RWPE2 (cell line): ENCODE measurements at places on chromosomes 3 and 15.

DNA sequence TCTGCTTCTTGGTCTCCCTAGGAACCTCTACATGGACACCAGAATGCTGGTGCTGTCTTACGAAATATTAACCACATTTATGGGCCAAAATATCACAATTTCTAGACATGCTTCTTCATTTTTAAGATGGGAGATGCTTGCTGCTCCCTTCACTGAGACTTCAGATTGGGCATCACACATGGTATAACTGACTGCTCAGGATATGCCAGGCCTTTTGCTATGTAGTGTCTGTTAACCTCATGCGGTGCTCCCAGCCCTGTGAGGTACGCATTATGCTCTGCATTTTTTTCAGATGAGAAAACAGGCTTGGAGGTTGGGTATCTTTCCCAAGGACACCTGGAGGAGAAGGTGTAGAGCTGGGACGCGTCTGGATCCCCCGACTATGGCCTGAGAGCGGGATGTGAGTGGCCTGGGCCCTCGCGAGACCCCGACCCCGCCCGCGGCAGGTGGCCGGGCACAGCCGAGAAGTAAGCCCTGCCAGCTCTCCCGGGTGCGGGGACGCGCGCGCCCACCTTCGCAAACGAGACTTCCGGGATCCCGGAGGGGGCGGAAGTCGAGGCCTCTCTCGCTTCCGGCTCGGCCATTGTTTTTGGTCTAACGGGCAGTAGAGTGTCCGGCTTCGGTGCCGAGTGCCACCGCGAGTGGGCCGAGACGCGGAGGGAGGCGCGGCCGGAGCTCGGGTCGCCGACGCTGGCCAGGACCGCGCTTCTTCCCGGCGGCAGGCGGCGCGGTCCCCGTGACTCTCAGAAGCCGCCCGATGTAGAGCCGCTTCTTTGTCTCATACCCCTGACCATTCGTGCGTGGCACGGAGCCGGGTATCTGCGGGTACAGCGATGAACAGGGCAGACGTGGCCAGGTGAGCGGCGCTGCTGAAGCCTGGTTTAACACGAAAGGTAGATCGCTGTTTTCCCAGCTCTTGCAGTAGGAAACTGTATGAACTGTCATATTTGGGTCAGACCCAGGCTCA, at the start of gene ZKSCAN7:
ZKSCAN7 (plus strand) TSS at position 568 of the 967 bp plus-strand sequence. CDS start 1,855 bp downstream, outside the sequence.
- no peaks in the 10 kb centered on the region; the same call in 1 of the 2 replicates for H3K36me3 ChIP-seq
- DNase-seq = no peak
- no peaks in the 10 kb centered on the region for H3K4me1 ChIP-seq
- H3K4me3 ChIP-seq = peak within 1 kb of the TSS; percentile 39

- DNase-seq = no peak
These were observed 68.7 kb downstream of the GAP43 start for GRCh38 chr3:115691964-115692363.

- H3K4me3 ChIP-seq = no peak overlapping the region
- H3K36me3 ChIP-seq = peaks cover 37% of the 10 kb centered on the region
- no peak overlapping the region for H3K27ac ChIP-seq
- DNase-seq = no peak
- no peaks in the 10 kb centered on the region for H3K27me3 ChIP-seq
These were observed 3.9 kb downstream of the XPC start for GRCh38 chr3:14174483-14174882.

DNA sequence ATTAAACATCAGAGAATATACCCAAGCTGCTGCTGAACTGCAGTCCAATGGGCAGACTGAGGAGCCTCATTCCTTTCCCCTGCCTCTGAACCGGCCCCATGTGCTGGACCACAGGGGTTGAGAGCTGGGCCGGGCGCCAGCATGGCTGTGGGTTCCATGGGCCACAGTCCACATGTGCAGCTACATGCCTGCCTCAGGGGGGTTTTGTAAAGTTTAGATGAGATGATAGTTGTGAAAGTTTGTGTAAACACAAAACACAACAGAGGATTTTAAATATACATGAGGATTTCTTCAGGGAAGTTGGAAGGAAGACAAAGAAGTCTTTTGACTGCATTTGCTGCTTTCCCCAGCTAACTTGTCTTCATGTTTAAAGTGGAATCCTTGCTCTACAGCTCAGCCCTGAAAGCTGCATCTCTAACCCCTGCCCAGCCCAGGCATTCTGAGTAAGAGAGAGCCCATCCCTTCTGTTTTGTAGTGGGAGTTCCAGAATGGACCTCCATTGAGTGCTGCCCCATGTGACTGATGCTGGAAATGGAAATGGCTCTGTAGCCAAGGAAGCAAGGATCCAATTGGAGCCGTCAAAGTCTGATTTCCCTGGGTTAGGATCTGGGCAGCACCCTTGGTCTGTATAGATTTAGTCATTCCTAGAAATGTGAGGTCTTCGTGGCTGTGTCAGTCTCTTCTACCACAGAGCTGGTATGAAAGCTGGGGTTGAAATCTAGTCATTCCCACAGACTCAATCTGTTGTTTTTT, 17.5 kb downstream of the SLC12A8 start:
- no peak overlapping the region for H3K27ac ChIP-seq
- no peaks in the 10 kb centered on the region for H3K27me3 ChIP-seq
- no peak for DNase-seq
- no peaks in the 10 kb centered on the region for H3K4me1 ChIP-seq
- no peaks in the 10 kb centered on the region for H3K36me3 ChIP-seq

GRCh38 chr3:8576436-8576835, 68.2 kb downstream of the SSUH2 start:
- H3K4me1 ChIP-seq = no peaks in the 10 kb centered on the region
- no peak overlapping the region for H3K27ac ChIP-seq
- no peaks in the 10 kb centered on the region for H3K36me3 ChIP-seq
- H3K27me3 ChIP-seq = no peaks in the 10 kb centered on the region
- no peak overlapping the region for H3K4me3 ChIP-seq
- DNase-seq = no peak

DNA sequence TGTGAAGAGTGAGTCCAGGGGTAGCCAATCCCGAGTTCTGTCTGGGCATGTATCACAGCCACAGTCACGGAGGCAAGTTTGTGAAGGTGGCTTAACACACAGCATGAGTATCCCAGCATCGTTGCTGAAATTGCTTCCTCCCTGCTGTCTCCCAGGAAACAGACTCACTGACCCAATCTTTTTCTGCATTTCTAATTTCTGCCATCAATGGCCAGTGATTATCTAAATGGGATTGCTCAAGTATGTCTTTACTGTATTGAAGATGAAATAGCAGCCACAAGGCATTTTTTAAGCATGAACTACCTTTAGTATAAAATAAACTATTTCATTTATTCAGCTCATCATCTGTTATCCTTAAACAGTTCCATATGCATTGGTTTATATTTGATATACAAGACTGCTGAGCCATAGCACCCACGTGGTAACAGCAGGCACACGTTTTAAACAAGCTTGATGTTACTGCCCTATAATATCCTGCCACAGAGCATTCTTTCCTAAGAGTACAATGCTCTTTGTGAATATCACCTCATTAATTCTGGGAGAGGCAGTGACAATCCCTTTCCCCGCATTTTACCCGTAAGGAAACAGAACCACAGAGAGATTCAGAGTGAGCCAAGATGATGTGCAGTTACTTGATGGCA, 276.6 kb upstream of the THBS1 start:
- peak overlapping the region; percentile 94 for H3K27ac ChIP-seq
- no peaks in the 10 kb centered on the region for H3K27me3 ChIP-seq
- H3K36me3 ChIP-seq = no peaks in the 10 kb centered on the region
- no peak for DNase-seq
- H3K4me3 ChIP-seq = no peak overlapping the region

GRCh38 chr3:182782149-182782548, 11.2 kb upstream of the ATP11B start:
- no peaks in the 10 kb centered on the region for H3K4me1 ChIP-seq
- DNase-seq = no peak
- H3K36me3 ChIP-seq = no peaks in the 10 kb centered on the region
- no peaks in the 10 kb centered on the region for H3K27me3 ChIP-seq
- H3K4me3 ChIP-seq = no peak overlapping the region
- no peak overlapping the region for H3K27ac ChIP-seq

DNA sequence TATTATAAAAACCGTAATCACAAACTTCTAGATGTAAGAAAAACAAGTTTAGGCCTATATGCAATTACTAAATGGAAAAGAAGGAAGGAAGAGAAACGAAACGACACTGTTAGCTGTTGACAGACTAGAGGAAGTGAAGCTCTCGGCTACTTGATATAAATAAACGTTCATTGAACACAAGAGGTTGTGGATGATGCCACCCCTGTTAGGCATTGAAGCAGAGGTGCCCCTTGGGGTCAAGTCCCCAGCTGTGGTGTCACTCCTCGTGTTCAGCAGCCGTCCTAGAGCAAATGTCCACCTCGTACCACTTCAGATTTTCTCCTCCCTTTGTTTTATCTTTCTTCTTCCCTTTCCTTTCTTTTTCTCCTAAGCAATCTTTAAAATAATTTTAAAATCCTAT, 146.5 kb upstream of the UBE2E1 start:
- H3K36me3 ChIP-seq = no peaks in the 10 kb centered on the region
- H3K4me1 ChIP-seq = no peaks in the 10 kb centered on the region
- no peaks in the 10 kb centered on the region for H3K27me3 ChIP-seq
- no peak for DNase-seq
- no peak overlapping the region for H3K27ac ChIP-seq

DNA sequence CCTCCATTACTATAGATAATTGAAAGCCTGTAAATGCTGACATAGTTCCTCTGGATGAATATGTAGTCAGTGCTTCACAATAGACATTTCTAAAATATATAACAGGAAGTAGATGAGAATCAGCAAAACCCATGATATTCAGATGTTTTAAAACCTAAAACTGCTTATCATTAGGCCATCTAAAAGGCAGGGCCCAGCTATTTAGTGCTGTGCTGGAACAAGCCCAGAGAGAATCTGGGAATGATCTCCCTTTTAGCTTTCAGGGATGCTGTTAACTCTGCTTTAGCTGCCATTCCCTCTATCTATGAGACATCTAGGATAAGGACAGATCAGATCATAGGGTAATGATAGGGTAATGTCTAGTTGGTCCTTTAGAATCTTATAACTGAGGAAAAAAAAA, 106.8 kb downstream of the SLMAP start:
- H3K4me1 ChIP-seq = peaks cover 3% of the 10 kb centered on the region
- H3K27me3 ChIP-seq = no peaks in the 10 kb centered on the region
- no peak overlapping the region for H3K27ac ChIP-seq

- DNase-seq = no peak
- no peaks in the 10 kb centered on the region for H3K27me3 ChIP-seq
- peak overlapping the region; percentile 5 for H3K27ac ChIP-seq
- H3K4me3 ChIP-seq = no peak overlapping the region
- H3K4me1 ChIP-seq = peaks cover 16% of the 10 kb centered on the region
- peaks cover 69% of the 10 kb centered on the region for H3K36me3 ChIP-seq
These were observed 46.3 kb upstream of the EIF3J start for GRCh38 chr15:44490622-44491021.

GRCh38 chr3:61807865-61808276, 246.5 kb downstream of the PTPRG start:
- no peaks in the 10 kb centered on the region for H3K4me1 ChIP-seq
- H3K36me3 ChIP-seq = no peaks in the 10 kb centered on the region
- no peaks in the 10 kb centered on the region for H3K27me3 ChIP-seq
- H3K4me3 ChIP-seq = no peak overlapping the region
- no peak for DNase-seq

DNA sequence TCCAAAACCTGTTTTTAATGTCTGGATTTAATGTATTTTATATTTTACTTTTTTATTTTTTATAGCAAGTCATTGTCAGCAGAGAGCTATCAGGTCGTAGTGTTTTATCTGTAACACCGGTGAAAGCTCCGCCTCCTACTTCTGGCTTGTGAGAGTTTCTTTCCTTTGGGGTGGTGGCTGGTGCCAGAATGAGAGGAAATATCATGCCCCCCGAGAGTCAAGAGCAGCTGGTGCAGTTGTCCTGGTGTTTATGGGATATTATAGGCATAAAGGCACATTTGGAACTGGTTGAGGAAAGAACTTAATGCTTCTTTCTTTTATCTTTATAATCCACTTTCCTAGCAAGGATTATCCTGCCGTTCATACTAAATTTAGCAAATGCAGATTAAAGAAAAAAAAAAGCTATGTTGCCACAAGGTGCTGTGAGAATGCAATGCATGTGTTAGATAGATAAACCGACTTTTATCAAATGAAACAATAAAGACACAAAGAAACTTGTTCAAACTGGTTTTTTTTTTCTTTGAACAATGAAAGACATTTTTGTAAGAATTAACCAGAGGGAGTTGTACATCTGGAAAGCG, 260.1 kb upstream of the PLSCR5 start:
- no peak overlapping the region for H3K27ac ChIP-seq
- no peak for DNase-seq
- H3K36me3 ChIP-seq = no peaks in the 10 kb centered on the region
- no peak overlapping the region for H3K4me3 ChIP-seq

- H3K27me3 ChIP-seq = peaks cover 31% of the 10 kb centered on the region
- H3K4me3 ChIP-seq = no peak overlapping the region
- no peaks in the 10 kb centered on the region for H3K36me3 ChIP-seq
- no peak for DNase-seq
These were observed 9.2 kb upstream of the SLC6A1 start for GRCh38 chr3:10983219-10983916.
